C1 segment of cervical spinal cord (tissue), 14 donors: ENCODE measurements at places on chromosomes 2 and 18.

DNA sequence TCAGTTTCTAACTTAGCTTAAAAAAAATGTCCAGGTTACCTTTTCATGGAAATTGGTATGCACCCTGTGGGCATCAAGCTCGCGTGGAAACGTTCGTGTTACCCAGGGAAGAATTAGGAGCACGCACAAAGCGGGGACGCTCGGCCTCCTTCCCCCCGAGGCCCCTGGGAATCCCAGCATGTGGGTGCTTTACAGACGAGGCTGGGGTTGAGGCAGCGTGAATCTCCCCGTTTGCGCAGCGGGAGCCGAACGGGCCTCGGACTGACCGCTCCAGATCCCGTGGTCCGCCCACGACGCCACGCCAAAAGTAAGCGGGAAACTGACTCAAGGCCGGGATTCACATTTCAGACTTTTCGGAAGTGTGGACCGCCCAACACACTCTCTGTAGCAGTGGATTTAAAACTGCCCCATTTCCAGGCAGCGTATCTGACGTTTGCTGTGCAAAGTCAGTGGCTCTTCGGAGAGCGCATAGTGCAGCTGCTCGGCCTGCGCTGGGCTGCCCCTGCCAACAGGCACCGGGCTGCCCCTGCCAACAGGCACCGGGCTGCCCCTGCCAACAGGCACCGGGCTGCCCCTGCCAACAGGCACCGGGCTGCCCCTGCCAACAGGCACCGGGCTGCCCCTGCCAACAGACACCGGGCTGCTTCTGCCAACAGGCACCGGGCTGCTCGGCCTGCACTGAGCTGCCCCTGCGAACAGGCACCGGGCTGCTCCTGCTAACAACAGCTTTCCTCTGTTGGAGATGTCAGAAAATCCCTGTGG lies 49.7 kb downstream of the SH3YL1 start:
- DNase-seq: no peak

GRCh38 chr2:8520791-8521344 lies 161.0 kb upstream of the ID2 start:
- no peak for DNase-seq

- no peak for DNase-seq
These were observed 69.1 kb upstream of the FOXI3 start for GRCh38 chr2:88521445-88522073.

DNA sequence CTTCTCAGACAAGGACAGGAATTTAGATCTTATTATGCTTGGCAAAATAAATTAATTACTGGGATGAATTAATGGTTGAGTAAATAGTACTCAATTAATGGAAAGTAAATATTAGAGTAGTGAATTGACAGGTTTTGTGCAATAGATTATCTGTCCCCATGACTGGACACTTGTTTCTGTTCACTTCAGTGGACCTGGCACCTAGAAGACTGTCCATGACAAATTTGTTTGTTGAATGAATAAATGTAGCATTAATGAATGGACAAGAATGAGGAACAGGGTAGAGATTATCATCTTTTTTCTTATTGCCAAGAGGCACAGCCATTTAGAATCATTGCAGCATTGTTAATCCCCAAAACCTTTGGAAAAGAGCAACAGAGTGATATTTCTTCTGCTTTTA lies 570.0 kb upstream of the CRIM1 start:
- no peak for DNase-seq

DNA sequence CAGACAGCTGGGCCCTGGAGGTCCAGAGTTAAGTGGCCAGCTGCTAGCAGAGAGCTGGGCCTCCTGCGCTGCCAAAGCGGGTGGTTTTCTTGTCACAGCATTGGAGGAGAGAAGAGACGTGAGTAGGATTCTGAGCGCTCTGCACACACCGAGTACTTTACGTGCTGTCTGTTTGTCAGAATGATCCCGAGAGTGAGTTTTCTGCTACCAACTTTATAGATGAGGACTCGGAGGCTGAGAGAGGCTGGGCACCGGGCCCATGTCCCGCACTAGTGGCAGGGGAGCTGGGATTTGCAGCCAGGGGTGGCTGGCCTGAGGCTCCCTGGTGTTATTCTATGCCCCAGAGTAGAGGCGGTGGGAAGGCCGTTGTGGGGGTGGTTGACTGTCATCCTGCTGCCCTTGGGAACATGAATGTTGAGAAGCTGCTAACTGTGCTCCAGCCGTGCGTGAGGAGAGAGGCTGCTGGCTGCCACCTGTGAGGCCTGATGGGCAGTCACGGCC lies 36.3 kb upstream of the MBP start:
- peak; percentile 17 for DNase-seq

DNA sequence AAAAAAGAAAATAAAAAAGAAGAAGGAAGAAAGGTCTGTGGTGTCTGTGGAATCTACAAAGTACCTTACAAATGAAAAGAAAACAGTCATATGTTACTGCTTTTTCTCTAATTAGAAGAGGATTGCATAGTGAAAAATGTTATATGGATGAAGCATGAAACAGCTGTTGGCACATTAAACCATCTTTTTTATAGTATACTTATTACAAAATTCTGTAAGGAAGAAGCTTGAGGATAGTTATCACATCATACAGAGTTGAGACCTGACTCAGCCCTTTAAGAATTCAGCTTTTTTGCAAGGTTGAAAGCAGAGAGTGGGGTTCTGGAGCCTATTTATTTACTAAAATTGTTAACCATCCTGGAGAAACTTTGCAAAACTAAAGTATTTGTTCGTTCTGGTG lies 222.7 kb downstream of the PHLPP1 start:
- no peak for DNase-seq

DNA sequence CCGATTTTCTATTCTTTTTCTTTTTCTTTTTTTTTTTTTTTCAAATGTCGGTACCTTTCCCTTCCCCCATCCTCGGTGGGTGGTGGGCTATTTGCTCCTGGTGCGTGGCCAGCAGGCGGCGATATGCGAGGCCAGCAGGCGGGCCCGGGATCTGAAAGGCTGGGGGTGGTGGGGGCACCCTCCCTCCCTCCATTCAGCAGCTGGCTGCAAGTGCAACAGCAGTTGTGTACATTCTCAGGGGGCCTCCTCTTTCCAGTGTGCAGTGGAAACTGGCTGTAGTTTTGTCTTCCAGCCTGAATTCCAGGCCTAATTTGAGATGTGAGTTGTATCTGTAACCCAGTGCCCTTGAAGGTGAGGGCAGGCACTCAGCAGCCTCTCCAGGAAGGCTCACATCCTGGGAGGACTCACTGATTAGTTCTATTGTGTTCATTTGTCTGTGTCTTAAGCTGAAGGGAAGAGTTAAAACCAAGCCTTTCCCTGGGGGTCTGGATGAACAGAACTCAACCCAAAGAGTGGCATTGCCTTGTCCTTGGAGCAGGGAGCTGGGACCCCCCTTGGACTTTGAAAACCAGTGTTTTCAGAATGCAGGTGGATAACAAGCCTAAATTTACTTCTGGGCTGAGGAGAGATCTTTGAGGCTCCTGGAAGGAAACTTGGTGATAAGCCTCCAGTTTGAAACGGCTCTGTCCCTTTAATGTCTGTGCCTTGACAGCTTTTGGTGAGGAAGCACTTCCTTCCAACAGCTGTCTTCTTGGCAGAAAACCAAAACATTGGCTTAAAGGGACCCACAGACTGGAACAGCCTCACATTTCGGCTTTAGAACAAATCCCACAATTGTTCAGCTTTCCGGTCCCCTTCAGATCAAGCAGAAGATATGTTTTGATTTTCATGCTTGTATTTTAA lies 3.3 kb downstream of the MYCN start:
- peak; percentile 30 for DNase-seq

GRCh38 chr2:120314690-120315366 lies 31.1 kb upstream of the INHBB start:
- DNase-seq: no peak
